ENCODE measurements at places on chromosomes 6 and 20.

DNA sequence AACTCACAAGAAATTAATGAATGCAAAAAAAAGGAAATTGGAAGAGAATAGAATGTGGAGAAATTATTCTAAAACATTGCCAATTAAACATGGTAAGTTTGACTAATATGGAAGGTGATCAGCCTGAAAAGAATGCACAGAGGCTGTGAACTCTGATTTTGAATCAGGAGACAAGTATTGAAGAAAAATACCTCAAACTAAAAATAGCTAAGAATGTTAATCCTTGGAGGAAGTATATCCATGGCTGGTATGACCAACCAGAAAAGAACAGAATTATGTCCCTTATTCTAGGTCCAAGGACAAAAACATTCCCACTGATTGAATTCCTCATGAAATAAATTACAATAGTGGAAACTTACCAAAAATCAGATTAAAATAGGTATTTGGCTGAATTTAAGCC is 7.3 kb upstream of the RIMS1 start:
- no peak for DNase-seq

DNA sequence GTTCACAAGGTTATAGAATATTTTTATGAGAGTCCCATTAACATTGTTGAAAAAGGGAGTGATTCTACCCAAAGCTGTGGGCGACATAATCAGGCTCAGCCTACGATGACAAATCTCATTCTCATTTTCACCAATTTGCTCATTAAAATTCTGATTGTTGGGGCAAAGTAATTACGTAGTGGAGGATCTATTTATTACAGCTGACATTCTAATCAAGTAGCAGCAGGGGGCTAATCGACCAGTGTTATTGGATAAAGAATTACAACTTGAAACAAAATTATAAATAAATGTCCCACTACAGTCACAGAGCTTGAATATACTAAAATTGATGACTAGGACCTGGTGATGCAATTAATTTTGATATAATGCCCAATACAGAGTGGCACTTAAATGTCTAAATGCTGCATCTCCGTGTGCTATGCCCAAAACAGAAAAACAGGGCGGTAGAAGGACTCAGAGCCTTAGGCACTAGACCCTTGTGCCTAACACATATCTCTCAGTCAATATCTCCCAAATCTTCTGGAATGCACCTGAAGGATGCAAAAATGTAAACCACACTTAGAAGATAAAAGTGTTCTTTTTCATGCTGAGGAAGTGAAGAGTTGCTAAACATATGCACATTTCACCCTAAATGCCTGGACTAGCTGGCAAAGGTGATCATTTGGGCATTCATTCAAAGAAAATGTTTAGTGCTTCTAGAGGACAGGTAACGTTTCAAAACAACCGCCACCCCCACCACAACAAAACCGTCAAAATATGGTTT is 88.3 kb downstream of the CD24 start:
- no peak for DNase-seq

GRCh38 chr6:16398587-16398986 is 160.2 kb downstream of the GMPR start:
- DNase-seq, result no peak

GRCh38 chr6:29853245-29853644 is 25.6 kb downstream of the HLA-G start:
- no peak for DNase-seq

DNA sequence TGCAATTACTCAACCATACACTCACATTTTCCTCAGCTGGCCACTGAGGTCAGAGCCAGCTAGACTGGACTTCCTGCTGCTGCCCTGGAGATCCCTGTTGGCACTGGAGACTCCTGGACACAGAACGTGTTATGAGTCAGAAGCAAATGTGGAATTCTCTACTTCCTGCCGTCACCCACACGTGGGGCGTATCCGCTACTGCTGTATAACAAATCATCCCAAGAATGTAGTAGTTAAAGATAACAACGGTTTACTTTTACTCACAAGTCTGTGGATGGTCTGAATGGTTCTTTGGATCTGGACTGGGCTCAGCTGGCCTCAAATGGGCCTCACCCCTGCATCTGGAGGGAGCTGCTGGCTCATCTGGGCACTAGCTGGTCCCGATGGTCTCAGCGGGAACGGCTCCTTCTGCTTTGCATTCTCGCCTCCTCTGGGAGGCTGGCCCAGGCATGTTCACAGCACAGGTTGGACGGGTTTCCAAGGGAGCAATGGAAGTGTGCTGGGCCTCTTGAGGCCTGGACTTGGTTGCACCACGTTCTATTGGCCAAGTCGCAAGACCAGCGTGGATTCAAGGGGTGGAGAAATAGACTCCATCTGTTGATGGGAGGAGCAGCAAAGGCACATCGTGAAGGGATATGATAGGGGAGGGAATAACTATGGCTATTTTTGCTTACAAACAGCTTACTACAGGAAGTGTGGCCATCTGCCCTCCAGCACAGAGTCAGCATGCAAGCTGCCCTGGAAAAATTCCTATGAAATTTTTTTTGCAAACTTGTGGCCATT is 118.5 kb downstream of the SNX5 start:
- DNase-seq, result no peak
